Activated CD4-positive, alpha-beta T cell treated with anti-CD3 and anti-CD28 coated beads for 4 hours (primary cell): ENCODE measurements at places on chromosomes 3 and 15.

- no peak for DNase-seq
These were observed 275.5 kb downstream of the MECOM start for GRCh38 chr3:169387751-169388696.

DNA sequence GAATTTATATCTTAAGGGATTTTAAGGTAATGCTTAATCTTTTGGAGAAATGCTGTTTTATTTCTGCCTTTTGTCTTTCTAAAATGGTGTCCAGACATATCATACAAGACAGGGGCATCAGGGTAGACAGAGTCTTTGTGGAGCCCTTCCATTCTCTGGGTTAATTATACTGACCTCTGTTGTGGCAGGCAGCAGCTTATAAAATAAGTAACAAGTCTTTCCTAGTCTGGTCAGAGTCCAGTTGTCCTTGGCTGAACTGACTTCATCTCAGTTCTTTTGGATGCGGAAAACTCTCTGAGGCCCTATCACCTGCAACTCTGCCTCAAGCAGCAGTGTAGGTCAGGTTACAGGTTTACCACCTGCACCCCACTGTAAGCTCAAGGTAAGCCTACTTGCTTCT is 19.2 kb downstream of the MYNN start:
- no peak for DNase-seq

GRCh38 chr3:5165698-5166097 is 21.8 kb upstream of the EDEM1 start:
- no peak for DNase-seq

DNA sequence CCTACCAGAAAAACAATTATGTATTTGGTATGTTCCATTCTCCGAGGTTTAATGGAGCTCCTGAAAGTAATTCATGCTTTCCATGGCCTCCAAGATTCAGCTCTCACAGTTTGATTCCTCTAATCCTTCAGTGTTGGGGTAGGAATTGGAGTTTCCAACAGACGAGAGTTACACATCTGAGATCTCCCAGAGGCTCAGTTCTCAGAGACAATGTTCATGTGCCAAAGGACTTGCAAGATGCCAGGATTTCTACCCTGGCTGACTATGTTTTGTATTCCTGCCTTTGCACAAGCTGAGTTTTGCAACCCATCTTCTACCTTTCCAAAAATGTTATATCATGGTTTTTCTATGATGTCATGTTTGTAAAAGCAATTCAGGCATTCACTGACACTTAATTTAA is 322.9 kb downstream of the ERC2 start:
- no peak for DNase-seq

- no peak for DNase-seq
These were observed 33.0 kb upstream of the LACTB start for GRCh38 chr15:63088533-63089245.

- no peak for DNase-seq
These were observed 15.2 kb upstream of the LINGO1 start for GRCh38 chr15:77647961-77648360.

DNA sequence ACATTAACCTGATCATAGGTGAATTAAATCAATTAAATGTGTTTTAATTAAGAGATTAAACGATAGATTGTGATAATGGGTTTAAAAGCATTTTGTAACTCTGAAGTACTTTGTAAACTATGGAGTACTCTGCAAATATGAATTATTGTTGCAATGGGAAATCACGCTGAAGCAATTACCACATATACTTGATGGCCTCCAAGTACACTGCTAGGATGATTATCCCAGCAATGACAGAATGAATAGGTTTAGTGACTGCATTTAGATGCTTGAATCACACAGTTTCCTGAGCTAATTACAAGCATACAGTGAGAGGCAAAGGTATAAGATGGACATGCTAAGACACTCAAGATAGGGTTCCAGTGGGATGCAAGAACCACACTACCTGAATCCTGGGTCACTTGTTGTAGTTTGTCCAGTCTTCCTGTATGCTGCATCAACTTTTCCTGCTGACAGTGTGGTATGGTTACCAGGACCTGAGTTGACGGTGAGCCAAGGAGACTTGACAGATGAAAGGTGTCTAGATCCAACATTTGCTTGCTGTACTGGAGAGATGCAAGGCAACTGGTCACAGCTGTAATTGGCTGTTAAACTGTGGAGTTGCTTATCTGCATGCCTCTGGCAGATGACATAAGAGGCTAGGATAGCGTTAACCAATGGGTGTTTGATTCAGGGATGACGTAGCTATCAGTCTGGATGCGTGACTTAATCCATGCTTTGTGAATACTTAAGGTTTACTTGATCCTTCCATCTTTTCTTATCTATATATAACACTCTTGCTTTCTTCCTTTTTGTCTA is 38.0 kb downstream of the RNF13 start:
- no peak for DNase-seq

DNA sequence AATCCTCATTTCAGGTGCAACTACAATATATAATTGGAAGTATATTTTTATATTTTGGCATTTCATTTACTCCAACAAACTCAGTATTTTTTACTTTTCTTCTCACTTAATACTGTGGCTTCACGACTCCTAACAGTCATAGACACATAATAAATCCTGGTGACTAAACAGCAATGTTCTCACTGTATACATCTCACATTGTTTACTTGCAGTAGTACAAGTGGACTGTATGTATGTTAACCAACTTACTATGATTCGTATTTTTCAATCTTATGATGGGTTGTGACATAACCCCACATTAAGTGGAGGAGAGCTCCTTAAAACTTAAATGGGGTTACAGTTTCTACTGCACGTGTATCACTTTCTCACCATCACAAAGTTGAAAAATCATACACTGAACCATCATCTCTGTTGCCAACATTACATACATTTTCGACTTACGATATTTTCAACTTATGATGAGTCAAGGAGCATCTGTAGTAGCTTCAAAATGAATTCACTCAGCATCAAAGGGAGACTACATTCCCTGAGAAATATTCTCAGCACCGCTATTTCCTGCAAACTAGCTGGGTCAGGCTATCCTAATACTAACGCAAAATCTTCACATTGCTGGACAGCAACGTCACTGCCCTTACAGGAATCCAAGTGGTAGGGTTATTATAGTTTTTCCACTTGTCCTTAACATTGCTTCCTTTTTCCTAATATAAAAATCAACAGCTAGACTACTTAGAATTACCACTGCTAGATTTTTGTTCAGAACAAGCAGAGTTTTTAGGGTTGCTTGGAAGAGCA is 7.3 kb downstream of the ADAM10 start:
- no peak for DNase-seq

GRCh38 chr3:119257654-119258410 is 17.2 kb upstream of the B4GALT4 start:
- DNase-seq, result no peak

- DNase-seq, result no peak
These were observed 29.3 kb downstream of the LRRC2 start for GRCh38 chr3:46536758-46537157.

DNA sequence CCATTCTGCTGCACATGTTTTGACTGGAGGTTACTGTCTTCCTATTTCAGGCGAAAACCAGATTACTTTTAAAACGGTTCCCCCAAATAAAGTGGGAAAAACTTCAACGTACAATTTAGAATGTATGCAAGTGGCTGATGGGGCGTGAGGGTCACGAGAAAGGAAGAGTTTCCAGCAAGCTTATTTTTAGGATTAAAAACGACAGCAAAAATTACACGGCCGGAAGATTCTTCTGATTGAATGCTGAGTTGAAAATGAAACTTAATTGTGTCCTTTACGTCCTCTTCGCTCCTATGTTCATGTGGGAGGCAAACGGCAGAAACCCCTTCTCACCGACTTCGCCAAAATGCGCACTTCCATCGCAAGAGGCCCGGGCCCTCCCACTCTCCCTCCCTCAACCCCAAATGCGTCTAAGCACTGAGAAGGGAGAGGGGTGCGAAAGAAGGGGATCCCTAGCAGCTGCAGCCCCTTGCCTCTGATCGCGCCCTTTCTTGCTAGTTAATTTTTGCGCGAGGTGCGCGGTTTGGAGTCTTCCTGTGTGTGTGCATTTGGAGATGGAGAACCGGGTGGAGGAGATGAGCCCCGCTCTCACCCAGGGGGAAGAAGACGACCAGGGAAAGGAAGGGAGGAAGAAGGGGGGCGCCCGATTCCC is 656 bp downstream of the CD47 start:
- peak; percentile 71 for DNase-seq

- DNase-seq, result no peak
These were observed 142.4 kb downstream of the ZPLD1 start for GRCh38 chr3:102577082-102577789.

DNA sequence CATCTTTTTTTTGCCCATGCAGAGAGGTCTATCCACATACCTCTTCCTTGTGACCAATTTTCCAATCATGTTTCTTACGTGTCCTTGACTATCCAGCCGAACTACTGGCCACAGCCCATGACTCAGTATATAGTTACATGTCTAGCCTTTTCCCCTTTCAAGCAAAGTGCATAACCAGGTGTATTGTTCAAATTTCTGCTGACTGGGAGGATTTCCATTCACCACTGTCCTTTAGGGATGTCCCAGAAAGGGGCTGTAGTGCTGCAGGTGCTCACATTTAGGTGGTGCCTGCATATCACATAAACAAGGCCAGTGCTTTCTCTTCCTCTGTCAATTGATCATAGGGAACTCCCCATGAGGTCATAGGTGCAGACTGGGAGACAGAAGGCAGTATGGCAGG is 69.4 kb upstream of the ALDH1A3 start:
- no peak for DNase-seq

DNA sequence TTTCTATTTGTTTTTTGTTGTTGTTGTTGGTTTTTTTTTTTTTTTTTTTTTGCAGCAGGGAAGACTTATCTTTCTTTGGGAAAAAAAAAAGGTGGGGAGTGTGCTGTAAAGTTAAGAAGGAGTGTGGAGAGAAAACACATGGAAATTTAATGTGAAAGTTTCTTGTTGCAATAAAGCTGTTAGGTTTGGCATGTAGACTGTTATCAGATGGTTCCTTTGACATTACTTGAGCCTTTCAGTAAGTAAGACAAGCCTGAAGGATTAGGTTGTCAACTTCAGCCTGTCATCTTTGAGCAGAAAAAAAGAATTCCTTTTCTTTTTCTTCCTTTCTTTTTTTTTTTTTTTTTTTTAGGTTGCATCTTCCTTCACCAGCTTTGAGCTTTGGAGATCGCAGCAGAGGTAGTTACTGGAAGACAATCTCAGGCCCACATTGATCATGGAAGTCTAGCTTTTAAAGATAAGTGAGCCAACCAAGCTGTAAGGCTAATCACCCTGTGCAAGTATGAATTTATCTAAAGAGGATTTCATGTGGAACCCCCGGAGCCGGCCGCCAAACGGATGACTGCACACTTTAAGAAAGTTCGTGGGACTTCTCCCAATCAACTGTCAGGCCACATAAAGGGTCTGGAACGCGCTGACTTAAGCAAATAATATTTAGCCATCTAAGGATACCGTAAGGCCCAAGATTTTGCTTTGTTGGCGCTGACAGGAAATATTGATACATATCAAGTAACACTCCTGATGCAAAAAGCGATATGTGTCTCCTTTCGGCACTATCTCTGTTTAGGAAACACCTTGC is 1040.1 kb upstream of the NR2F2 start:
- no peak for DNase-seq

DNA sequence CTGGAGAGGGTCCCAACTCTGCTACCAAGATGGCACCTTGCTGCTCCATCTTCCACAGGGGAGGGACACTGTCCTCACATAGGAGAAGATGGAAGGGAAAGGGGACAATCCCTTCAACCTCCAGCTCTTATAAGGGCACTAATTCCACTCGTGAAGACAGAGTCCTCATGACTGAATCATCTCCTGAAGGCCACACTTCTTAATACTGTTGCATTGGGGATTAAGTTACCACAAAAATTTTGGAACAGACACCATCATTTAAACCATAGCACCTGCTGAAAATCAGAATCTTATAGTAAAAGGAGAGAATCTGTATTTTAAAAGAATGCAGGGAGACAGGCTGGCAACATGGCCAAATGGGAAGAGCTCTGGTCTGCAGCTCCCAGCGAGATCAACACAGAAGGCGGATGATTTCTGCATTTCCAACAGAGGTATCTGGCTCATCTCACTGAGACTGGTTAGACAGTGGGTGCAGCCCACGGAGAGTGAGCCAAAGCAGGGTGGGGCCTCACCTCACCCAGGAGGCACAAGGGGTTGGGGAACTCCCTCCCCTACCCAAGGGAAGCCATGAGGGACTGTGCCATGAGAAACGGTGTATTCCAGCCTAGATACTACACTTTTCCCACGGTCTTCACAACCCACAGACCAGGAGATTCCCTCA is 69.4 kb upstream of the LIPC start:
- DNase-seq, result no peak

- no peak for DNase-seq
These were observed 50.6 kb downstream of the GMNC start for GRCh38 chr3:190811775-190812480.

DNA sequence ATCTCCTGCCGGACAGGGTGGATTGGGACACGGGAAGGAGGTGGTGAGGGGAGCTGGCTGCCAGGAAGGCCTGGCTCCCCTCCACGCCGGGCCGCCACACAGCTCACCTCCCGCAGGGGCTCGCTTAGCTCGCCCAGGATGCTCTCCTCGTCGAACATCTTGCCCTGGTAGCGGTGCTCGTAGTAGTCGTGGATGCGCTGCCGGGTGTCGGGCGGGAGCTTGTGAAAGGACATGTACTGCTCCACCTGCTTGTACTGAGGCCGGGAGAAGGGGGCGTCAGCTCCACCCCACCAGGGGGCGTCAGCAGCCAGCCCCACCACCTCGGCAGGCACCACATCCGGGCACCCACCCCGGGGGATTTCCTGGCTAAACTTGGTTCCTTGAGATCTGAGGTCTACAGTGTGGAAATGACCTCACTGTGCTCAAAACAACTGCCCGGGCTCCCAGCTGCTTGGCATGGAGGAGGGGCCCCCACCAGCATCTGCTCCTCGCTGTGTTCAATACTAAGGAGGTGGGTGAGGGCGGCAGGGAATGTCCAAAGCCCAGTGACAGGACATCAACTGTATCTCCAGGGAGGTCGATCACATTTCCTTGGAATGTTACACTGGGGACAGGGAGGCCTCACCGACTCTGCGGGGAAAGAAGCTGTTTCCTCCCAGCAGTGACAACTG is 43.4 kb downstream of the HCN4 start:
- no peak for DNase-seq

DNA sequence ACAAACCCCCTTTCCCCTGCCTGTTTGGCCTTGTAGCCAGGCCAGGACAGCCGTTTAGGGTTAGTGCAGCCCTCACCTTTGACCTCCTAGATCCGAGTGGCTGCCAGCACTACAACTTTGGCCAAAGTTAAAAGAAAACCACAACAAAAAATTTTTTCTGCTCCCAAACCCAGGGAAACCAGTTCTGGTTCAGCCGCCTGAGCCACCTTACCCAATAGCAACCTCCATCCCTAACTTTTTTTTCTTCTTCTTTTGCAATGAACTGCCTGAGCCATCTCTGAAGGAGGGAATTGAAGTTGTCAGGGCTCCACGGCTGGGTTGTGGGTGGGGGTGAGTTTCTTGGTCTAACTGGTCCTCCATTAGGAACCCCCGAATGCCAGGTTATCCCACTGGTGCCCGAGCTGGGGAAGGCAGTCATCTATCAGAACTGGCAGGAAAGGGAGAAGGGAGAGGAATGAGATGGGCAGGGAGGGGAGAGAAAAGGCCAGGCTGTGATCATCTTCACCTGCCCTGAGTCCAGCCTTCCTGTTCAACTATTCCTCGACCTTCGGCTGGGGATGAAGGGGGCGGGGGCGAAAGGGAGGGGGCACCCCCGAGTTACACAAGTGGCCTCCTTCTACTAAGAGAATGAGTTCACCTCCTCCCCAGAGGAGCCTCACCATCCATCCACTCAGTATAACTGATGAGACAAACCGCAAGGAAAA is 6.2 kb upstream of the NR2F2 start:
- DNase-seq, result no peak

- no peak for DNase-seq
These were observed 930.7 kb downstream of the MCTP2 start for GRCh38 chr15:95162069-95162468.
